ENCODE measurements at places on chromosomes 6 and 20. TPM values are rescaled to one million over a fixed set of nuclear protein-coding genes. Genes with fewer than 3 reads are reported as not detected.

Gene PPP1R14C
- total RNA-seq, result not detected

Gene PLCB1
- 0.59 TPM for total RNA-seq

Gene IMPG1
- total RNA-seq, result not detected

Gene SEL1L2
- not detected for total RNA-seq

Gene SMAP1
- 41.9 TPM for total RNA-seq

Gene FANCE
- 4.3 TPM for total RNA-seq

Gene ZBTB46
- 15.2 TPM for total RNA-seq

Gene TINAG
- not detected for total RNA-seq

Gene SOX12
- 48.6 TPM for total RNA-seq

Gene IL20RA
- not detected for total RNA-seq

Gene SCGN
- not detected for total RNA-seq

All from Panc1 (cell line).